Ovary (tissue), 10 donors: ENCODE measurements at places on chromosomes 13 and 19. TPM values are rescaled to one million over a fixed set of nuclear protein-coding genes. Genes with fewer than 3 reads are reported as not detected.

DNA sequence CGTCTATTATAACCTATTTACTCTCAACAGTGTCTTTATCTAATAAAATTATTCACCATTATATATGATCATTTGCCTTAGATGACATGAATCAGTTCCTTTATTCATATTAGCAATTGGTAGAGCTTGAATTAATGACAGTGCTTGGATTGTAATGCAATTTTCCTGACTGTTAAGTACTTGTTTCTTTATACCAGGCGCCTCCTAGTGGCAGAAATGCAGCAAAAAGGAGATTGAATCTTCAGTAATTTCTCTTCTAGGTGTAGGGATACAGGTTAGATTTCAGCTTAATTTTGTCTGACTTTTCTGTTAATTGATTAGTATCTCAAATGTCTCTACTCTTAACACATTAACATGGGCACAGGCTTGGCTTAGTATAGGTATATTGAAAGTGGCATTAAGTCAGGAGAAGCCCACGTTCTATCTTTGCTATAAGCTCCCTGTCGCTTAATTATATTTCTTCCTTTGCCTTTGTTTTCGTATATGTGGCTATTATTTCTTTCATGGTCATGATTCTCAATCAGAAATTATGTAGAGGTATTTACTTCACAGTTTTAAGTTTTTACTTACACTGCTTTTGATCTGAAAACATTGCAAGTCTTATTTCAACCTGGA is 9.1 kb upstream of the LHFPL6 start:
- H3K36me3 ChIP-seq: no peaks in the 10 kb centered on the region
- peak; percentile 58 for DNase-seq
- H3K4me1 ChIP-seq: no peaks in the 10 kb centered on the region

DNA sequence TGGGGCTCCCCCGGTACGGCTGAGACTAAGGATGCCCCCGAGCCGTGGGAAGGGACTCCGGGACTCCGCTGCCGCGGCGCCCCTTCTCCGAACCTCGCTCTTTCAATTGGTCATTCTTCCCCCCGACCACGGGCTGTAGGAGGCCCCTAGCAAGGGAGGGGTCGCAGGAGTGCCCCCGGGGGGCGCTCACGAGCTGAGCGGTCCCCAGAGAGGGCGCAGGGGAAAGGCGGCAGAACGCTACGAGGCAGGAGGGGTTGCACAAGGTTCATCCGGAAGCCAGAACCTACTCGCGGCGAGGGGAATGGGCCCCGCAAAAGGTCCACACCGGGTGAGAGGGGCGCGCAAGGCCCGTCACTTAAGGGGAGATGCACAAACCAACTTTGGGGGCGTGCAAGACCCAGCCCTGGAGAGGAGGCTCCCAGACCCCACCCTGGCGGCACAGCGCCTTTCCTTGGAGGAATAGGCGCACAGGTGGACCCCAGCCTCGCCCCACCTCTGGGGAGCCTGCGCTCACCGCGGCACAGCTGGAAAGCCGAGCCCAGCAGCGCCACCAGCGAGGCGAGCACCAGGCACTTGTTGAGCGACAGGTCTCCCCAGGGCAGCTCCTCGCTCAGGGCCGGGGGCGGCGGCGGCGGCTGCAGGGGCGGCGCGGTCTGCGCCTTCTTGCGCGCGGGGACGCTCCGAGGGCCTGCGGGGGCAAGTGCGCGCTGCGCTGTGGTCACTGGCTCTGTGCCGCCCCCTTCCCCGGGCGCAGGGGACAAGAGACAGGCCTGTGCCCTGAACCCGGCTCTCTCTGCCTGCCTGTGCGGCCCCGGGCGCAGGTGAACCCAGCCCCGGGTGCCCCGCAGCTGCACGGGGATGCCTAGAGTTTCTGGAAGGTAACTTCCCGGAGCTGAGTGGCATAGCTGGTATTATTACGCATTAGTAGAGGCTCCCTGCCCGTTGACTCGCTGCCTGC is 2.8 kb downstream of the JSRP1 start:
- peaks cover 16% of the 10 kb centered on the region for H3K27me3 ChIP-seq
- H3K4me3 ChIP-seq: no peak overlapping the region
- no peak for DNase-seq
- H3K36me3 ChIP-seq: no peaks in the 10 kb centered on the region

DNA sequence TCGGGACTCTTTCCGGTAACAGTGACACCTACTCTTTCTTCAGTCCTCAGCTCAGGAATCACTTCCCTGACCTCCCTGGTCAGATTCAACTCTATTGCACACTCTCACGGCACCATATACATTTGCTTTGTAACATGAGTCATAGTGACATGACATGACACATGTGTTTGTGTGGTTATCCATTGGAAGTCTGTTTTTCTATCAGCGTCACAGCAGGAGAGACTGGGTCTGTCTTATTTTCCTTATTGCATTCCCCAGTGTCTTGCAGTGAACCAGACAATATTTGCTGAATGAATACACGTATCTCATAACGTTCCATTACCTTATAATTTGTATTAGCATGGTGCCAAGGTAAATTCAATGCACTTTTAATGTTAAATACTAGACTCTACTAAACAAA is 102.0 kb downstream of the DCLK1 start:
- H3K4me1 ChIP-seq: no peaks in the 10 kb centered on the region
- no peak overlapping the region for H3K27ac ChIP-seq
- H3K27me3 ChIP-seq: no peaks in the 10 kb centered on the region
- H3K36me3 ChIP-seq: no peaks in the 10 kb centered on the region

GRCh38 chr19:2475702-2476450 is at the start of gene GADD45B:
Gene GADD45B, plus strand, starts transcription at chr19:2476127. Its CDS starts 232 bp downstream, at chr19:2476359.
- peaks cover 7% of the 10 kb centered on the region for H3K4me1 ChIP-seq
- H3K36me3 ChIP-seq: no peaks in the 10 kb centered on the region
- no peaks in the 10 kb centered on the region for H3K27me3 ChIP-seq
- peak within 1 kb of the TSS; percentile 86 for H3K4me3 ChIP-seq

- H3K27ac ChIP-seq: no peak overlapping the region
- H3K27me3 ChIP-seq: no peaks in the 10 kb centered on the region
- H3K36me3 ChIP-seq: no peaks in the 10 kb centered on the region
- H3K4me3 ChIP-seq: no peak overlapping the region
- DNase-seq: no peak
- H3K4me1 ChIP-seq: no peaks in the 10 kb centered on the region
Observed at GRCh38 chr19:34034318-34034846, 137.9 kb upstream of the LSM14A start.

Gene TMEM255B
- total RNA-seq: 4.6 TPM

Gene TYROBP
- 36.7 TPM for total RNA-seq

Gene TPTE2
- total RNA-seq: not detected

Gene ZGLP1
- 3.0 TPM for total RNA-seq
